ENCODE measurements at places on chromosomes 5 and 9. TPM values are rescaled to one million over a fixed set of nuclear protein-coding genes. Genes with fewer than 3 reads are reported as not detected.

- DNase-seq = no peak
These were observed 332.7 kb downstream of the DIRAS2 start for GRCh38 chr9:90309809-90310520.

- no peak for DNase-seq
These were observed 29.8 kb upstream of the SLC6A3 start for GRCh38 chr5:1474866-1475543.

Gene FYB1
- 0.05 TPM for total RNA-seq

- DNase-seq = no peak
These were observed 5.4 kb downstream of the PHYKPL start for GRCh38 chr5:178227138-178227659.

- no peak for DNase-seq
These were observed 389.6 kb downstream of the YTHDC2 start for GRCh38 chr5:113902917-113903660.

Gene OGN
- total RNA-seq = not detected

Measured in A172 (cell line).